Stimulated activated CD4-positive, alpha-beta T cell treated with anti-CD3 and anti-CD28 coated beads, Interleukin-4, amount 100 ng/mL, for 4 hours (primary cell): ENCODE measurements at places on chromosomes 1 and 21.

DNA sequence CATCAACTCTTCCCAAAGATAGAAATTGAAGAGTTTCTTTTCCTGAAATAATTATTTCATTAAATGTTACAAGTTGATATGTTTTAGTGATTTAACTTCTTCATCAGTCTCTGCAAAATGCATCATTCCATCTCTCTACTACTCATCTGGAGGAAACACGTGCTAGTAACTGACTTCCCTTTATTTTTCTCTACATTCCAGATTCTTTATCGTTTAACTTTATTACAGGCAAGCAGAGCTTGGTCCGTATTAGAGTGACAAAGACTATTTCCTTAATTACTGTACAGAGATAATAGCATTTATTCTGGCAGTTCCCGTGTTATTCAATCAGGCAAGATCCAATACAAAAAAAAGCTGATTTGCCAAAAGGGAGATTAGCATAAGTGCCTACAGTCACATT is 88.6 kb downstream of the TM2D1 start:
- DNase-seq, result no peak

- DNase-seq, result no peak
These were observed 84.1 kb downstream of the SPAG17 start for GRCh38 chr1:118100686-118101514.

DNA sequence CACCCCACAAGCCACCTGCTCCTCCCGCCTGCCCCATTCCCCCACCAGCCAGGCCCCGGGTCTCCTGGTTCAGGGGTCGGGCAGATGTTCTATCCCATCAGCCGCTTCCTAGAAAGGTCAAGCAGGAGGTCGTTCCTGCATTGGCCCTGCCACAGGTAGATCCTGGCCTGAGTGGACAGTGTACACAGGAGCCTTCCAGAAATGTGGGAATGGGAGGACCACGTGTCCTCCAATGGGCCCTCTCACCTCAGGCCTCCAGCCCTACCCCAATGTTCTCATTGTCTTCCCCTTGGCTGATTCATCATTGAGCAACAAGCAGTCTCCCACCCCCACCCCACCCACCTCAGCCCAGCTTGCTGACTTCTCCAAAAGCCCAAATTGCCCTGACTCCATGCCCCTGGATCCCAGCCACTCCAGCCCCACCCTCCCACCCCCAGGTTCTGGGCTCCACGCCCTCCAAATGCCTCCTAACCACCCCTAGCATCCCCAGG is 2.1 kb downstream of the S100A16 start:
- DNase-seq, result no peak

DNA sequence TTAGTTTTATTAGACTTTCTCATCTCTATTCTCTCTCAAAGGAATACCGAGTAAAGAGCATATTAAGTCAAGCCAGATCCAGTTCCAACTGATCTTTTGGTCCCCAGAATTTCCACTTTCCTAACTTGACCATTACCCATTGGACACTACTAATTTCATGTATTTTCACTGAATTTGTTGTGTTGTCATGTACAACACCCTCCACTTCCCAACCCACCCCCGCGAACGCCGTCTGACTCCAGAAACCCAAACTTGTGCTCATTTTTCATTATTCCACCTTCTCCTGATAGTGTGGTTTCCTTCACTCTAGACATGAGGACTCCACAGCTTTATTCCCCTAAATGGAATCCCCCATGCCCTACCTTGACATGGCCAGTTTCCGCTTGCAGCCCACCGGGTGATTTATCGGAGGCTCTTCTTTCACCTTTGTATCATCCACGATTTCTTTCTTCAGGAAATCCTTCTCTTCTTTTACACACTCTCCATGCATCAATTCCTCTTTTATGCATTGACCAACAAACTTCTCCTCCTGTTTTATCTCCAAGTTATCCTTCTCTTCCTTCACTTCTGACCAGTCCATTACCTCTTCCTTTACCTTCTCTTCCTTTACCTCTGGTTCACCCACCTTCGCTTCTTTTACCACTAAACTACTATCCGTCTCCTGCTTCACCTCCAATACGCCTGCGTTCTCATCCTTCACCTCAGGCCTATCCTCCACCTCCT is 805 bp downstream of the ZNHIT6 start:
- DNase-seq, result no peak

- DNase-seq, result peak; percentile 35
These were observed 52.1 kb downstream of the GPR161 start for GRCh38 chr1:168084396-168085231.

GRCh38 chr1:6502000-6502891 is 10.8 kb upstream of the PLEKHG5 start:
- no peak for DNase-seq

GRCh38 chr1:180217006-180217405 is 13.1 kb upstream of the LHX4 start:
- DNase-seq, result no peak

GRCh38 chr1:84253036-84253435 is 48.5 kb upstream of the SAMD13 start:
- DNase-seq, result no peak

GRCh38 chr1:232657426-232658005 is 27.6 kb upstream of the SIPA1L2 start:
- no peak for DNase-seq

- DNase-seq, result no peak
These were observed 13.0 kb downstream of the COL18A1 start for GRCh38 chr21:45417951-45418300.

GRCh38 chr1:220113136-220113695 is 19.3 kb downstream of the IARS2 start:
- no peak for DNase-seq

- DNase-seq, result no peak
These were observed 173.9 kb downstream of the RWDD3 start for GRCh38 chr1:95407886-95408291.

DNA sequence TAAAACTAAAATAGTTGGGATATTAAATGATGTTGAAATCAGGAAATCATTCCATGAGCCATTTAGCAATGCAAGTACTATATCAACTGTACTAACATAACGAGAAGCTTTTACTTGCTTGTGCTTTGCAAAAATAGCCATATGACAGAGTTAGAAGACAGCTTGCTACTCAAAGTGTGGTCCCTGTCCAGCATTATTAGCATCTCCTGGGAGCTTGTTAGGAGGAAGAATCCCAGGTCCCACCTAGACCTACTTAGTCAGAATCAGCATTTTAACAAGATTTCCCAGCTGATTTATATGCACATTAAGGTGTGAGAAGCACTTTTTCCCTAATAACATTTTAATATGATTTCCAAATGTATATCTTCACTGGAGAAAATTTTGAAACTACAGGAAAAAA is 4.7 kb downstream of the PRKACB start:
- DNase-seq, result no peak

DNA sequence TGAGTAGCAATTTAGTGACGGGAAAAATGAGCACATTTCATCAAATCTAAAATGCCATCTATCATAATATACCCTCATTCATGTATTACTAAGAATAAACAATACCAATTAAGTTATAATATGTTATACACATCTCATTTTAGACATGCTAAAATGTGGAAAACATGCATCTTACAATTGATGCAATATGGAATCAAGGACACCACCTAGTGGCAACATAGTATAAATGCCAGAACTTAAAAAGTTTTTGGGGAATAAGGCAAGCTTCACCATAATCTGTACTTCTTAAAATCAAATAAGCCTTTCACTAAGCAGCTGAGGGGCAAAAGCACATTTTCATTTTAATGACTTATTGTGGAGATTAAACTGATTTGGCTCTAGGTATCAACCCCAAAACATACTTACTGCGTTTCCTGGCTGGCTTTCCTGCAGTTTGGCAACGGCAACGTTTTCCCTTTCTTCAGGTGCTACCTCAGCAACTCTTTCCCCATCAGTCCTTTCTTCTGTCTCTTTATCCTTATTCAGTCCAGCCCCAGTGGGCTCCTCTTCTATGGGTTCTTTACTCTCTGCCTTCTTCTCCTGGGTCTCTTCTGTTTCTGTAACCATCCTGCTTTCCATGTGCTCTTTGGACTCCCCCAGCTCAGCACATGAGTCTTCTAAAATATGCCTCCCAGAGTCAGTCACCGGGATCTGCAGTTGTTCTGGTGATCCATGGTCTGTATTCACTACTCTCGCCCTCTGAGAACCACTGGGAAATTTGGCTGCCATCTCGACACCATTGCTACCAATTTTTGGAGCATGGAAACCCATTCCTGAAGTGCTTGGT is 11.4 kb downstream of the SDE2 start:
- DNase-seq, result no peak

- no peak for DNase-seq
These were observed 181.9 kb downstream of the C1orf94 start for GRCh38 chr1:34358636-34359035.

GRCh38 chr21:38957575-38958322 is 152.0 kb downstream of the ETS2 start:
- no peak for DNase-seq

GRCh38 chr1:214764502-214764901 is 161.5 kb downstream of the CENPF start:
- DNase-seq, result no peak

- DNase-seq, result peak; percentile 66
These were observed 15.5 kb downstream of the PI4KB start for GRCh38 chr1:151311589-151312331.

- DNase-seq, result no peak
These were observed 26.8 kb downstream of the PRDM15 start for GRCh38 chr21:41852151-41852928.

- DNase-seq, result peak; percentile 60
These were observed 47.4 kb upstream of the OSBPL9 start for GRCh38 chr1:51569284-51570062.

DNA sequence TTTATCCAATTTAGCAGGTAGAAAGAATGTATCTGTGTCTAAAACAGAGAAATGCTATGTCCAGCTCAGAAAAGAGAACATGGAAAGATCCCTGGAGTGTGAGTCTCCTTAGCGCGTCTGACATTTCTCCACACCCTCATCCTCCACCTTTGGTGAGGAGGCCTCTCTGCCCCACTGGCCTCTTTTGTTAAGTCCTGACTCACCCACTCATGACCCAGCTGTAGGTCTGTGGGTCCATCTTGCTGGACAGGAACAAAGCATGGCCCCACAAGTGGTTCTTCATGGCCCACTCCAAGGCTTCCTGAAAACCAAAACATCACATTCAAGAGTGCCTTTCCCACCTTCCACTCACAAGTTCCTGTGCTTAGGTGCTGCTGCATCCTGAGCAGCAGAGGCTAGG is 15.8 kb downstream of the SEC16B start:
- no peak for DNase-seq

DNA sequence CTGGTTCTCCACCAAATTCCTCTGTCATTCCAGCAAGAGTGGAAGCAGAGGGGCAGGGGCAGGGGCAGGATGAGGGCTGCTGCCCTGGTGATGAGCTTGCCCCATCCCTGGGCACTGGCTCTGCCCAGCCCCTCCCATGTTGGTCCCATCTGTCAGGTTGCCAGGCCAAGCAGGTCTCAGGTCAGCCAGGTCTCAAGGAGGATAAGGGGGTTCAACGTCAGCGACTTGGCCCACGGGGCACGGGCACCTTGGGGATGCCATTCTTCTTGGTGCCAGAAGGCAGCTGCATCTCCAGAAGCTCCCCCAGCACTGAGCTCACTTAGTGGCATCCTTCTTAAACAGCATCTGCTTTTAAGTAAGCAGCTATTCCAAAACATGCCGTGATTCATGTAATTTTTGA is 133.1 kb downstream of the AJAP1 start:
- no peak for DNase-seq

GRCh38 chr1:91617285-91617765 is 116.7 kb downstream of the CDC7 start:
- DNase-seq, result no peak

- no peak for DNase-seq
These were observed 1503.0 kb downstream of the KCNT2 start for GRCh38 chr1:195105281-195105680.

DNA sequence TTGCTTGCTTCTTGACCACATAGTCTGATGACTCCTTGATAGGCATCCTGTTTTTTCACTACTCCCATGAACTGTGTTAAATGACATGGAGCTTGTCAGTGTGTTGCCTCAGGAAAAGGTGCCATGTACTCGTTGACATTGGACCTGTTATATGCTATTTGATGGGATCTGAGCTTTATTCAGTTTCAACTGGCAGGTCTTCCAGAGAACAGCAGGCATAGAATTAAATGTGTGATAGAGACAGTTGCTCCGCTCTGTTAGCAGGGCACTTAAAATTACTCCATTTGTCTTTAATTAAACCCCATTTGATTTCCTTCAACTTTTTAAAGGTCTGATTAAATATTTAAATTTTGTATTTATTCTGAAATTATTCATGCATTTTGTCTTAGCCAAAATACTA is 189.7 kb upstream of the ADGRL4 start:
- DNase-seq, result no peak

DNA sequence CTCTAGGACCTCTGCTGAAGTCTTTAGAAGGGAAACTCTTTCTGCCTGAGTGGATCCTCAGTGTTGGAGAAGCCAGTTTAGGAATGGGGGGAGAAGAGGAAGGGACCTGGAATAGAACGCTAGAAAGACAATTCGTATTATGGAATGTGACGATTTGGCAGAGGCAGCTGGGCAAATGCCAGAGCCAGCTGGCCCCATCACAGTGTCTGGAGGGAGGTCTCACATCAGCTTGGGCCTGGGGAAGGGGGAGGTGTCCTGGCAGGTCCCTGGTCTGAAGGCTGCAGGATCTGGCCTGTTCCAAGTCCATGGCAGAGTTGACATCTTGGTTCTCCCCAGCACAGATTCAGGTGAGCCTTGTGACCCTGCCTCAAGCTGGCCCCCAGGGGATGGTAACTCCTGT is 11.3 kb downstream of the TMCC2 start:
- DNase-seq, result no peak

DNA sequence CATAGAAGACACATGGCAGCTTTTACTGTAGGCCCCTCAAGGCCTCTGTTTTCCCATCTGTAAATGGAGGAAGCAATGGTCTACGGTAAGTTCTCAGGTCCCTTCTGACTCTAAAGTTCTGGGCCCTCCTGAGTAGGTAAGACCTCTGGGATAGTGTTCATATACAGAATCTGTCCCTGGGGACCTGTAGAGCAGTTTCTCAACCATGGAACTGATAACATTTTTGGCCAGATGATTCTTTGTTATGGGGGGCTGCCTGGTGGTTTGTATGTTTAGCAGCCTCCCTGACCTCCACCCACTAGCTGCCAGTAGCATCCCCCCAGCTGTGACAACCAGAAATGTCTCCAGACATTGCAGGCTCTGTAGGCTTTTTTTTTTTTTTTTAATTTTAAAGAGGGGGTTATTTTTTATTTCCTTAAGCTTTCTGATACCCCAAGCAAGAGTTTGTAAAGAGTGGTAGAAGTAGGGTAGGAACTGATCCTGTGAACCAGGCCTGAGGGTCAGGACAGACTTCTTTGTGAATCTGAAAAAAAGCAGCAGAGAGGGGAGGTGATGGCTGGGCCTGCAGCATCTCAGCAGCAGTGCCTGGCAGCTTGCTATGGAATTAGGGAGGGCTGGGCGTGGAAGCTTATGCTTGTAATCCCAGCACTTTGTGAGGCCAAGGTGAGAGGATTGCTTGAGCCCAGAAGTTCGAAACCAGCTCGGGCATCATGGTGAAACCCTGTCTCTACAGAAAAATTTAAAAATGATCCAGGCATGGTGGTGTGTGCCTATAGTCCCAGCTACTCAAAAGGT is 20.2 kb upstream of the TCEA3 start:
- DNase-seq, result no peak
